ENCODE measurements at places on chromosomes 11 and 22. TPM values are rescaled to one million over a fixed set of nuclear protein-coding genes. Genes with fewer than 3 reads are reported as not detected.

The SCGB2A2 gene
- total RNA-seq = not detected

The SLC22A8 gene
- not detected for total RNA-seq

The TNNT3 gene
- total RNA-seq = not detected

The TYR gene
- total RNA-seq = not detected

The RASGRP2 gene
- total RNA-seq = 13.6 TPM

The SEZ6L gene
- total RNA-seq = not detected

The PDE2A gene
- 2.5 TPM for total RNA-seq

The RGL4 gene
- total RNA-seq = 6.5 TPM

The SLC37A2 gene
- total RNA-seq = 1.0 TPM

The IGSF22 gene
- not detected for total RNA-seq

The VPS37C gene
- total RNA-seq = 9.7 TPM

The CCDC87 gene
- not detected for total RNA-seq

The FXYD6 gene
- not detected for total RNA-seq

Measured in natural killer cell treated with Interleukin-12 subunit alpha and Interleukin-12 subunit beta and Interleukin-15 and Interleukin-18, amount 100 ng/mL, for 72 hours (primary cell).